Coronary artery (tissue), 2 donors: ENCODE measurements at places on chromosomes 11 and 22.

DNA sequence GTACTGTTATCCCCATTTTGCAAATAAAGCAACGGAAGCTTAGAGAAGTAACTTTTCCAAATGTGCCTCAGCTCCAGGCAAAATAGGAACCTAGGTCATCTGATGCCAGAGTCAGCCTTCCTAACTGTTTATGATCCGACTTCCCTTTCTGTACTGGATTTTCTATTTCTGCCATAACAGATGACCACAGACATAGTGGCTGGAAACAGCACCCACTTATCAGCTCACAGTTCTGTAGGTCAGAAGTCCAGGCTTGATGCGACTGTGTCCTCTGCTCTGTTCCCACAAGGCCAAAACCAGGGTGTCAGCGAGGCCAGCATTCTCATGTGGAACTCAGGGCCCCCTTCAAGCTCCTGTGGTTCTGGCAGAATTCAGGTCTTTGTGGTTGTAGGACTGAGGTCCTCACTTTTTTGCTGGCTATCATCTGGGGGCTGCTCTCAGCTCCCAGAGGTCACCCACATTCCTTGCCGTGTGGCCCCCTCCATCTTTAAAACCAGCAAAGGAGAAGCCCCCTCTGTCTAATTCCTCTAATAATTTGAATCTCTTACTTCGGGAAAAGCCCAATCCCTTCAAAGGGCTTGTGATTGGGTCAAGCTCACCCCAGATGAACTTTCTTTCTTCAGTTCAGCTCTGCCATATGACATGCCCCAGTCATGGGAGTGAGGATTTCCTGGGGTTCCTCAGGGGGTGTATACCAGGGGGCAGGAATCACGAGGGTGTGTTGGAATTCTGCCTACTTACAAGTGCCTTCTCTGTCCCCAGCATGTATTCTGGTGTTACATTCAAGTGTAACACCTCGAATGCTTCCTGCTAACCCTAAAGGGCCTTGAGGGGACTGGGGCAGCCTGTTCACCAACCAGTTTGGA, 15.3 kb downstream of the KCNJ5 start:
- no peak for DNase-seq

DNA sequence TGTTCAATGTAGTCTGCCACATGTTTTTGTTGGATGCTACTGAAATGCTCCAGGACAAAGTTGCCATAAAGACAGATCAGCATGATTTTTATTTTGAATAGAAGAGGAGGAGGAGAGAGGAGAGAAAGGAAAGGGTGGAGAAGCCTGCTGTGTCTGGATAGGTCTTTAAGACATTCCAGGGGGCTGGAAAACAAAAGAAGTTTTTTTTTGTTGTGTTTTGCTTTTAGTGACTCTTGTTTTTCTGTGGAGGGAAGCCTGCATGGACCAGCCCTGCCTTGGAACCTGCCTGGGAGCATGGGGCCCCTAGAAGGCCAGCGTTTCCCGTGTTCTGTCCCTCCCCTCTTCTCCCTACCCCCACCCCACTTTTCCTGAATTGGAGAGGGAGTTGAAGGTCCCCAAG, 2.3 kb downstream of the TSPAN18 start:
- DNase-seq: no peak

DNA sequence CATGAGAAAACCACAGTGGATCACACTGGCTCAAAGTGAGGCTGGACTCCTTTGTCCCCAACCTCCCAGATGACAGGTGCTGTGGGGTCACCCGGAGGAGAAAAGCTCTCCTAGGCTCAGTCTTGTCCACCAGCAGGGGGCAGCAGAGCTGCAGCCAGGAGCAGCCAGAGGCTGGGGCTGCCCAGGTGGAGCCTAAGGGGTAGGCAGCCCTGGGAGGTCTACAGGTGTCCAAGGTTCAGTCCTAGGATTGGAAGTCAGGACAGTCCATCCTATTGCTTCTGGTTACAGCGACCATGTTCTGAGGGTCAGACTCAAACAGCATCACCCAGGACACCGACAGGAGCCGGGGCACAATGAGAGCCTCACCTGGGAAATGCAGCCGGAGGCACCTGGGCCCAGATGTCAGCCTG, 77.6 kb upstream of the IGLL5 start:
- no peak for DNase-seq

- DNase-seq: no peak
These were observed 85.7 kb downstream of the TBC1D22A start for GRCh38 chr22:46848197-46848596.

DNA sequence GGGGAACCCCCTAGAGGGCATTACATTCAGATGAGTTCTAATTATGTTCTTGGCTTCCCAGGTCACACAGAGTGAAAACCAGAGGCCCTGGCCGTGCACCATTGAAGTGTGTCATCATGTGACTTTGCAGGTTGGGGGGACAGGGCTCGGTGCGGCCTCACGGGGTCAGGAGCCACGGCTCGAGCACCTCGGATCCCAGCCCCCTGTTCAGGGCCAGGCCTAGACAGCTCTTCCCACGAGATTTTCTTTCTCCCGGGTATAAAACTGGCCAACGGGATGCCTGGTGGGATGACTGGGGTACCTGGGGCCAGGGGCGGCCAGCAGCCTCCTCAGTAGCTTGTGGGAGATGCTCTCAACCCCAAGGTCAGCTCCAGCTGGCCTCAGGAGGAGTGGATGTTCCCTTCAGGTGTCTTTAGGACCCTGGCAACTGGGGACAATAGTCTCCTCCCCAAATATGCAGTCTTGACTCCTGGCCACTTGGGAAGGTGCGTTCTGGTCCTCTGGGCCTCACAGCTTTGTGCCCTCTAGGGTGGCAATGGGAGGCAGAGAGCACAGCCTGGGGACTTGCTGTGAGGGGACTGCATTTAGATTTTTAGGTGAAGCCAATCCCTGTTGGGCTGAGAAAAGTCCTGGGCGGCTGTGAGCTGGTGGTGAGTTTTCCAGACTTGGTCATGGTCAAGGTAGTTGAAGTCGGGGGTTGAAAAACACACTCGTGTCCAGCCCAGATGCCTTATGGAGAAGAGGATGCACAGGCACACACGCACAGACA, 95.6 kb downstream of the KCNQ1 start:
- peak; percentile 29 for DNase-seq

DNA sequence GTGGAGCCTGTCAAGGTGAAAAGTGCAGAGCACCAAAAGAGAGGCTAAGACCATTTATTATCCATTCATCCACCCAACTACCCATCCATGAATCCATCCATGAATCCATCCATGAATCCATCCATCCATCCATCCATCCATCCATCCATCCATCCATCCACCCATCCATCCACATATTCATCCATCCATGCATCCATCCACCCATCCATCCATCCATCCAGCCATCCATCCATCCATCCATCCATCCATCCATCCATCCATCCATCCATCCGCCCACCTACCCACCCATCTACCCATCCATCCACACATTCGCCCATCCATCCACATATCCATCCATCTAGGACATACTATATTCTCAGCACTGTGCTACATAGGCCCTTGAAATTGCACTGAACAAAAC, 68.0 kb downstream of the SYN3 start:
- no peak for DNase-seq

GRCh38 chr11:35943713-35944502, at the start of gene LDLRAD3:
TSS of gene LDLRAD3 (plus strand) at chr11:35944062. CDS start at chr11:35944099, 37 bp downstream.
- DNase-seq: peak; percentile 87

GRCh38 chr22:35634943-35635540, 13.2 kb upstream of the APOL6 start:
- no peak for DNase-seq

- DNase-seq: no peak
These were observed 23.9 kb upstream of the ZC3H12C start for GRCh38 chr11:110069158-110069737.

DNA sequence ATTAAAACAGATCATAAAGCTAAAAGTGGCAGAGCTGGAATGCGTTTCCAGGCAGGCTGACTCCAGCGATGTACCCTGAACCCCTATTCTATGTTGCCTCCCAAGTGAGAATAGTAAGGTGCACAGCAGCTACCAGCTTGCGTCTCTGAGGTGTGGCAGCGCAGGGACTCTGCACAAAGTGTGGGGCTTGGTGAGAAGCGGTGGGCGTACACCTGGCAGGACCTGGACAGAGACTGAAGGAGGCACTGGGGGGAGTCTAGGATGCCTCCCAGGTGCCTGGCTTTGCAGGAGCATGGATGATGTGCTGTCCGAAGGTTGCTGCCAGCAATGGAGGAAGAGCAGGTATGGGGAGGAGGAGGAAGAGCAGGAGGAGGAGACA, 42.9 kb downstream of the AMPD3 start:
- DNase-seq: peak; percentile 55

DNA sequence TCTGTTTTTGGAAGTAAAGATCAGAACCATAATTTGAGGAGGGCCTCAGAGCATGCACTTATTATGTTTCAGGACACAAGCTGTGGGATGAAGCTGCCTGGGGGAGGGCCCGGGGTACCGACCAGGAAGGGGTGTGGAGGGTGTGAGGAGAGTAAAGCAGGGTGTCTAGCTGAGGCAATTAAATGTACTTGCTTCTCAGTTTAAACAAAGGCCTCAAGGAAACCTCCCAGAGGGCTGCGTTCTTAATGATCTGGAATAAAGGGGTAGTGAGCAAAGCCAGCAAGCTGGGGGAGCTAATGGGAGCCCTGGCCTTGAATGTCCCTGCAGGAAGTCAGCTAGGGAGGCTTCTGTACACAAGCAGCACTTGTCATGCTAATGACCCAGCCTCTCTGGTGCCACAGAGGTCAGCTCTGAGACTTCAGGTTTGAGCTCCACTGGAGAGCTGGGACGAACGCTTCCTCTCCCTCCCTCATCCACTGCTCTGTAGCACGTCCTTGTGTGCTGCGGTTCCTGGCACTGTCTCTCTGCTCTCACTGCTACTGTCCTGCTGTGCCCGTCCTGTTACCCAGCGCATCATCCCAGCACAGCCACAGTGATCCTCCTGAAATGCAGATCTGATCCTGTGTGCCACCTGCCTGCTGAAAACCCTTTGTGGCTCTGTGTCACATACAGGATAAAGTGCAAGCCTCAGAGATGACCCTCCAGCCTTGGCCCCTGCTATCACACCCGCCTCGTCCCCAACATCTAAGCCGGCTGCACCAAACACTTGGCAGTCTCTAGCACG, 159.7 kb downstream of the DBX1 start:
- DNase-seq: no peak

- no peak for DNase-seq
These were observed 7.2 kb downstream of the CLMP start for GRCh38 chr11:123187665-123188507.

- DNase-seq: no peak
These were observed 88.4 kb upstream of the CD44 start for GRCh38 chr11:35050541-35050995.

DNA sequence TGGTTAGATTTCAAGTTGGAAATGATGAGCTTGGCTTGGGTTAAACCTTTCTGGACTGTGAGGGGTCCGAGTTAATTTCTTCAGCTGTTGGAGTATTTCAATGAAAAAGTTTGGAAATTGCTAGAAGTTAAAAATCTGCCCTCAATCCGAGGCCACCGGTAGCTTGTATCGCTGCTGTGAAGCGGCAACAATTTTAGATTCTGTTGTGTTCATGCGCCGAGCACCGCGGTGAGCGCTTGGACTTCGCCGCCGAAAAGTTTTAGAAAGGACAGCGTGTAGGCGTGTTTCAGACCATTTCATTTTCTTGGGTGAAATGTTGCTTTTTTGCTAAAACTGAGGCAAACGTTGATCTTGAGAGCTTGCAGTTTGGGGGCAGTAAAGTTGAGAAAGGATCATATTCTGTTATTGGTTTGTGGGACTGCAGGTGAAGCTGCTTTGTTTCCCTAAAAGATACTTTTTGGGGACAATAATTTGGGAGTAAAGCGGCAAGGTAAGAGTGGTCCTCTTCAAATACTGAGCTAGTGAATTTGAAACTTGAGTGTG, 928 bp downstream of the FBXO7 start:
- DNase-seq: no peak

DNA sequence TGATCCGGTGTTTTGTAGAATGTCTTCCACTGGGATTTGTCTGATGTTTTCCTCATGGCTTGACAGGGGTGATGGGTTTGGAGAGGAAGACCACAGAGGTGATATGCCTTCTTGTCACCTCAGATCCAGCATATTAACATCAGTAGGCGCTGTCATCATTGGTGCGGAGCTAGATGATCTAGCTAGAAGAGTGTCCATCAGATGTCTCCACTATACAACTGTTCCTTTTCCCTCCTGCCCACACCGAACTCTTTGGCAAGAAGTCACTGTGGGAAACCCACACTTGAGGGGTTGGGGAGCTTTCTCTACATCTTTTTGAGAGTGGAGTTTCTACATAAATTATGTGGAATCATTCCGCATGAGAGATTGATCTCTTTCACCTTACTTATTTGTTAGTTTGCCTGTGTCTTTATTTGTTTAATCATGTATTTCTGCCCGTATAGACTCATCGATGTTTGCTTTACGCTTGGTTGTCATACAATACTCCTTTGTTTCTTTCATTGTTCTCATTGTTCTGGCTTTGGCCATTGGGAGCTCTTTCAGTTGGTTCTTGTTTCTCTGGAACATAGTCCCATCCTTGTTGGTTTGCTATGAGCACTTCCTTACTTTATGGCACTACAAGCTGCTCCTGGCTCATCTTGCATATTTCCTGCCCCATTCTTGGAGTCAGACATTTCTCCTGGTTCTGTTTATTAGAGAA, 1420.3 kb downstream of the BRD1 start:
- no peak for DNase-seq

DNA sequence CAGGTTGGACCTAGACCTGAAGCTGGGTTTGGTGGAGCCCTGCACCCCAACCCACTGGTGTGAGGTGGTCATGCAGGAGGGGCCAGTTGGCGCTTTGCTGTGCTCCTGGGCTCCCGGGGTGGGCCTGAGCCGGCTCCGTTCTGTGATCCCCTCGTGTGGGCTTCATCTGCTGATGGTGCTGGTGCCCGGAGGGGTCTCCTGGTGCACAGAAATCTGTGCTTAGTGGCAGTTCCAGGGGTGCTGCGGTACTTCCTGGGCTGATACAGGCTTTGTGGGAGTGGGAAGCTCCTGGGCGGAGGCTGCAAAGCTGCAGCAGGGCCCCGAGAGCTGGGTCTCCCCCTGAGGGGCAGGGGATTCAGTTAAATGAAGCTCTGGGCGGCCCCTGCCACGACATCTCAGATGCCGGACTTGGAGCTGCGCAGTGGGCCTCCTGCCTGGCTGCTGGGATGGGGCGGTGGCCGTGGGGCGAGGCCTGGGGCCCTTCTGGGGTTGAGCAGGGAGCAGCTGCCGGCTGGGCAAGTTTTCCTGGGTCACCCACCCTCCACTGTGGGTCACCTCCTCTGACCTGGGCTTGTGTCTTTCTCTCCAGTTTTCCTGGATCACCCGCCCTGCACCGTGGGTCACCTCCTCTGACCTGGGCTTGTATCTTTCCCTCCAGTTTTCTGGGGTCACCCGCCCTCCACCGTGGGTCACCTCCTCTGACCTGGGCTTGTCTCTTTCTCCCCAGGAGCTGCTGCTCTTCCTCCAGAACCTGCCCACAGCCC, 410.5 kb downstream of the TBC1D22A start:
- peak; percentile 49 for DNase-seq
